ENCODE measurements at places on chromosomes 13 and 19. TPM values are rescaled to one million over a fixed set of nuclear protein-coding genes. Genes with fewer than 3 reads are reported as not detected.

Gene SHISA7
- total RNA-seq: 2.6 TPM

Gene MEDAG
- total RNA-seq: 0.27 TPM

Gene SIGLEC9
- 1.6 TPM for total RNA-seq

Gene SOX21
- total RNA-seq: 2.6 TPM

Gene UHRF1
- total RNA-seq: 22.9 TPM

Gene TMEM59L
- 28.9 TPM for total RNA-seq

Gene ZFP14
- total RNA-seq: 35.7 TPM

Gene GIPR
- not detected for total RNA-seq

Gene C19orf67
- total RNA-seq: not detected

Gene CLEC17A
- not detected for total RNA-seq

Gene RYR1
- total RNA-seq: 7.7 TPM

Gene SRRM5
- 0.09 TPM for total RNA-seq
